ENCODE measurements at places on chromosomes 5 and 9. TPM values are rescaled to one million over a fixed set of nuclear protein-coding genes. Genes with fewer than 3 reads are reported as not detected.
A peak's percentile ranks its signal among the peaks of the same experiment; 100 is the strongest.

The IL7R gene
- 20.4 TPM for total RNA-seq

The TAL2 gene
- total RNA-seq, result not detected

GRCh38 chr9:98867429-98868168 lies 60.1 kb downstream of the GALNT12 start:
- DNase-seq, result peak; percentile 96

GRCh38 chr5:110852053-110852452 lies 113.2 kb downstream of the SLC25A46 start:
- DNase-seq, result peak; percentile 31

- no peak for DNase-seq
Measured at GRCh38 chr5:111311666-111312065, 87.5 kb downstream of the CAMK4 start.

DNA sequence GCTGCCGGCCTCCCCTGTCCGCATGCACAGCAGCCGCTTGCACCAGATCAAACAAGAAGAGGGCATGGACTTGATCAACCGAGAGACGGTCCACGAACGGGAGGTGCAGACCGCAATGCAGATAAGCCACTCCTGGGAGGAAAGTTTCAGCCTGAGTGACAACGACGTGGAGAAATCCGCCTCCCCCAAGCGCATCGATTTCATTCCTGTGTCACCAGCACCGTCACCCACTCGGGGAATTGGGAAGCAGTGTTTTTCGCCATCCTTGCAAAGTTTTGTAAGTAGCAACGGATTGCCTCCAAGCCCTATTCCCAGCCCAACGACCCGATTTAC lies 75.3 kb downstream of the PIP5K1B start:
- DNase-seq, result no peak
